Anterior cingulate cortex (tissue), 58 donors: ENCODE measurements at places on chromosomes 16 and 17.

- no peak for DNase-seq
Observed at GRCh38 chr17:66494023-66494803, 191.8 kb downstream of the PRKCA start.

DNA sequence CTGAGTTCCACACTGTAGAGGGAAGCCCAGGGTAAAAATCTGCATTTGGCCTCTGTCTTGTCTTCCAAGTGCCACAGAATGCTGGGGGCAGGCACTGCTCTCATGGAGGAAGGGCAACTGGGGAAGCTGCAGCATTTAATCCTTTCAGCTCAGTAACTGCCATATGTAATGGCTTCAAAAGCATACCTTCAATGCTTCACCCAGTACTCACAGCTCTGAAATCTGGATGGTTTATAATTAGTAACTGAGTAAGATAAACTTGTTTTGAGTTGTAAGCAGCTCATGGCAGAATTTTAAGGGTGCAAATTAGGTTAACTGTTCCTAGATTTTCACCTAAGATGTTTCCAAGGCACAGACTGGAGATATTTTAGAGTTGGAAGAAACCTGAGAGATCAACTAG is 24.5 kb downstream of the PMP22 start:
- no peak for DNase-seq

- DNase-seq: no peak
Observed at GRCh38 chr17:55334881-55335540, 70.3 kb downstream of the HLF start.

GRCh38 chr17:40903129-40903847 is 18.2 kb upstream of the KRT20 start:
- DNase-seq: no peak

GRCh38 chr16:88705076-88705684 is 1.0 kb downstream of the RNF166 start:
- DNase-seq: peak; percentile 31

GRCh38 chr17:79803997-79804855 is 7.3 kb upstream of the CBX8 start:
- no peak for DNase-seq

DNA sequence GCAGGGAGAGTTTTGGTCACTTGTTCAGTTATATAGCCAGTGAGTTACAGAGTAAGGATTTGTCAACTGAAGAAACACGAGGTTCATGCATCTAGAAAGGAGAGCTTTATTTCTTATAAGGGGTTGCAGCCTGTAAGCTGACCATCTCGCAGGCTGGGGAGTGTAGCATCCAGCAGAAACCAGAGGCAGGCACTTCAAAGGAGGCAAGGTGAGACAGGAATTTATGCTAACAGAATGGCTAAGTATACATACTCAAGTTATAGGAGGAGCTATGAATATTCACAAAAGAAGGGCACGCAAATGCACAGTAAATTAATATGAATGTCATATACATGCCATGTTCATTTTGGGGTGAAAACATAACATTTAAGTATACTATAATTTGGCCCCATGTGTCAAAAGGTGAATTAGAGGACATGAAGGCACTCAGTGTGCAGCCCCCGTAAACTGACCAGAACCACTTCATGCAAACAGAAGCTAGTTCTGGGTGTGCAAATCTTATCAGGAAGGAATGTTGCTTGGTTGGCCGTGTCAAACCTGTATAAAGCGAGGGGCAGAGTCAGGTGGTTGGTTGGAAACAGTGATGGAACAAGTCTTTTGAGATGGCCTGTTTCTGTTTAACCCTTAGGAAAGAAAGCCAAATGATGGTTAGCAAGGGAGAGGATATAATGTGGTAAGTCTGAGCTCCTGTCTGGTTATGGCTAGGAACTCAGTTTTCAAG is 97.0 kb downstream of the GRIN2A start:
- no peak for DNase-seq

- DNase-seq: no peak
Observed at GRCh38 chr17:55842405-55843158, 91.7 kb downstream of the PCTP start.

GRCh38 chr16:60107871-60108270 is 1373.8 kb upstream of the GOT2 start:
- DNase-seq: no peak

- DNase-seq: no peak
Observed at GRCh38 chr16:78987666-78988065, 612.9 kb downstream of the MAF start.

- DNase-seq: no peak
Observed at GRCh38 chr17:66706851-66707450, 128.0 kb upstream of the CACNG5 start.

- DNase-seq: no peak
Observed at GRCh38 chr16:25823891-25824290, 132.1 kb downstream of the HS3ST4 start.

GRCh38 chr17:78131172-78132083 is 857 bp downstream of the TMC8 start:
- no peak for DNase-seq

GRCh38 chr16:4733747-4734062 is 366 bp downstream of the ANKS3 start:
- DNase-seq: no peak

DNA sequence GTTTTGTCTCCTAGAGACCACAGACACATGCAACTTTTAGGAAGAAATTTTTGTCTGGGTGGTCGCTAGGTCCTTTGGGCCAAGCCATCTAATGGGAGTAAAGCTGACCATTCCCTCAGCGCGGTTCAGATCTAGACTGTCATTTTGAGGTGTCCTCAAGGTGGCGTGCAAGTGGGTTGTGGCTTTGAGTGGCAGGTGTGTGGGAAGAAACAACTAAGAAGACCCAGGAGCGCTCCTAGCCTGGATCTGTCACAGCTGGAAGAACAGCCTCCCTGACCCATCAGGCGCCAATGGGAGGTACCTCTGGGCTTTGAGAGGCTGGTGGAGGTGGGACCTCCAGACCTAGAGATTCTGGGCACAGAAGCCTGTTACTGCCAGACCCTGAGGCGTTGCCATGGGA is 645.1 kb downstream of the KCNJ18 start:
- DNase-seq: no peak

DNA sequence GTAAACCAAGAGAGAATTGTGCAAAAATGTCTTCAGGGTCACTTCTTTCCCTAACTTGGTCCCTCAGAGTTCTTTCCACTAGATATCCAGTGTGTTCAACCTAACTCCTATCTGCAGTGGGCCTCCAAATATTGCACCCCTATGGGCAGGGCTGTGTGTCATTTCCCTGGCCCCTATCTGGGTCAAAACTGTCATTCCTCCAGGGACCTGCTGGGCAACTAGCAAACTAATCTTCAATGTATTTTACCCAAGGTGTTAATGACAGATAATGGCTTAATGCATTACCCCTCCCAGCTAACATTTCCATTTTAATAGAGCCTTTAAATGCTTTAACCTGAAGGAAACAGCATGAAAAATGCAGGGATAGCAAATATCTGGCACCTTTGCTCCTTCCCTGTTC is 25.8 kb upstream of the SKAP1 start:
- no peak for DNase-seq

DNA sequence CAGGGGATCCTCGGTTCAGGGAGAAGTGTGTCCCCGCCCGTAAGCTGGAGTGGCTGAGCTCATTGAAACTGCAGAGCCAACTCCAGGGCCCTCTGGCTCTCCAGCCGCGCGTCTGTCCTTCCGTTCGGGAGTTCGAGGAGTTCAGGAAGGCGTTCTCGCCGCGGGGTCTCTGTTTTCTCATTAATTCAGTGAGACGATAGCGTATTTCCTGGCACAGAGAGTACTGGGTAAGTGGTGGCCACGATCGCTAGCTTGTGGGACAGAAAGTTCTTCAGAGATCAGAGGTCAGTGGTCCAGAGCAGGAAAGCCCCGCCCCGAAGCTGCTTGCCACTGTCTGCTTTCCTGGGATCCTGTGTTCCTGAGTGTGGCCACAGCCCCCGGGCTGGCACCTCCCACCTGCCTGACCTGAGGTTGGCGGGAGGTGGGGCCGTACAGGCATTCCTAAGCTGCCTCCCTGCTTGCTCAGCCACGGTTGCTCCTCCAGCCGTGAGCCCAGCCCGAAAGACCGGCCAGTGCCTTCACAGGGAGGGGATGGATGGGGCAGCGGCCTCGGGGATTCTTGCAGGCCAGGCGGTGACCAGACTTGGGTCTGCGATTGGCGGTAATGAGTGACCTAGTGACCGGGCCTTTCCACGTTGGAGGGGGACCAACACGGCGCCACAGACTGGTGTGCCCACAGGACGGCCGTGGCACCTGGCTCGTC is 8.9 kb downstream of the BAIAP2 start:
- DNase-seq: no peak

DNA sequence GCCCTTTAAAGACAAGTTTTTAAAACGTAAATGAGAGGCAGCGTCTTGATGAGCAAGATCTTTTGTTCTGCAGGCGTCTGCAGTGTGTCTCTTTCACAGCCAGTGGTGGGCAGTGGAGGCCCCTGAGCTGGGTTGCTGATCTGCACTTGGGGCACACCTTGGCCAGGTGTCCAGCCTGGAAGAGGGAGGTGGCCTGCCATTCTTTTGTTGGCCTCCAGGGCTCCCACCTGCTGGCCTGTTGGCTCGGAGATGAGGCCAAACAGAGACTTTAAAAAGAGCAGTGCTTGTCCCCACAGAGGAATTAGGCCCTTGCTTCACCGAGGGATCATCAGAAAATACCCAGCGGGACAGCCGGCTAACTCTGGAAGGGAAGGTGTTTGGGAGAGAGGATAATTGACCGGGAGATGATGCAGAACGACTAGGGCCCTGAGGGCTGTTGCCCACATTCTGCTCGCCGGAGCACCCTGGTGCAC is 145.9 kb upstream of the PLCG2 start:
- DNase-seq: no peak

DNA sequence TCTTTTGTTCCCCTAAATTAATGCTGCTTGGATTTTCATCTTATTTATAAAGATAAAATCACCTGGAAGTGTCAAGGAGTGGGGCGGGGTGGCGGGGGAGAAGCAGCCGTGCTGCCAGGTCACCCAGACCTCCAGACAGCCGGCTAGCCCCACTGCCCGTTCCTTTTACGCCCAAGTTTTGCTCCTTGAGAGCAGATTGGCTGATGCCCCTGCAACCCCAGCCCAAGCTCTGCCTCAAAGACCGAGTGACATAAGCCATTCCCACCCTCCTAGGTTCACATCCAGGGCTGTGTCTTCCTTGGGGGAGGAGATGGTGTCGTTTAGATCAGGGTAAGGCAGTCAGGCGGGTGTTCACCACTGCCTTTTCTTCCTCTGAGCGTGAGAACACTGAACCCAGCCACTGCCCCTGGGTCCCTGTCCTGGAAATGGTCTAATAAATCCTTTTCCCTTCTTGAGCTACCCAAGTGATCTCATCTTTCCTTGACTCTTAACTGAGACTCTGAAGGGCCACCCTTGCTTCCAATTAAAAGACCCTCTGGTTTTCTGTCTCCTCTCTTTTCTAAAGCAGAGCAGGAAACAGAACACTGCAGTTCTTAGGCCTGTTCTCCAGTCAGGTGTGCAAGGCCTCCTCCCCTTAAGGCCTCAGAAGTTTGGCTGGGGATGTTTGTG is 5.7 kb downstream of the PDF start:
- no peak for DNase-seq

GRCh38 chr16:64784635-64785034 is 337.2 kb downstream of the CDH11 start:
- DNase-seq: no peak
